Fibroblast of gingiva (primary cell): ENCODE measurements at places on chromosomes 11 and 22.
A peak's percentile ranks its signal among the peaks of the same experiment; 100 is the strongest.

GRCh38 chr11:77068457-77069335, 1.9 kb downstream of the CAPN5 start:
- DNase-seq: no peak

DNA sequence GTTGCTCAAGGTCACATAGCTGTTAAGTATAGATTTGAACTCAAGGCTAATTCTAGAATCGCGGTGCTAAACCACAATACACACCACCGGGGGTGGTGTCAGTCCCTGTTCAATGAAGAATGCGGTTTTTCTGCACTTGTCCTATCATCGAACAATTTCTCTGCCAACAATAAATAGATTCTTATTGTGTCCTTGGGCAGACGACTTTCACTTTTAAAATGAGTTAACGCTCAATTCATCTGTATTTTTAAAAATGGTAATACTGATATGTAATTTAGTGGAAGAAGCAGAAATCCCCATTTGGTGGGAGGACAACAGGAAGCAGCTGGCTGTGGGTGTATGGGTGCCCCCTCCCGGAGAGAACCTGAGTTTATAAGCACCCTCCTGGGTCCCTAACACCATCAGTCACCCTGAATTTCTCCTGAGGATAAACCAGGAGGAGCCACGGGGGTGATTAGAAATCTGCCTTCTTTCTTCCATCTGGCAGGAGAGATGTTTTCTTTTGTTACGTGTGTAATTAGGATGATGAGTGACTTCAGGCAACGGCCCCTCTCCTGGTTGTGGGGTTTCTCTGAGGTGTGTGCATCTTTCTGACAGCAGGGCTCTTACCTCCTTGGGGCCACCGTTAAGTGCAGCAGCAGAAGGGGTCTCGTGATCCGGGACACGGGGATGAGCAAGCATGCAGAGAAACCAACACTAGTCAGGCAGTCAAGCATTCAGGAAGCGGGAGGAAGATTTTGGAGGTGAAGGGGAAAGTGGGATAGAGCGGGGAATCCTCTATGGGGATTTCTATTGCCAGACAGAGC, 87.7 kb downstream of the GRAMD1B start:
- DNase-seq: no peak

DNA sequence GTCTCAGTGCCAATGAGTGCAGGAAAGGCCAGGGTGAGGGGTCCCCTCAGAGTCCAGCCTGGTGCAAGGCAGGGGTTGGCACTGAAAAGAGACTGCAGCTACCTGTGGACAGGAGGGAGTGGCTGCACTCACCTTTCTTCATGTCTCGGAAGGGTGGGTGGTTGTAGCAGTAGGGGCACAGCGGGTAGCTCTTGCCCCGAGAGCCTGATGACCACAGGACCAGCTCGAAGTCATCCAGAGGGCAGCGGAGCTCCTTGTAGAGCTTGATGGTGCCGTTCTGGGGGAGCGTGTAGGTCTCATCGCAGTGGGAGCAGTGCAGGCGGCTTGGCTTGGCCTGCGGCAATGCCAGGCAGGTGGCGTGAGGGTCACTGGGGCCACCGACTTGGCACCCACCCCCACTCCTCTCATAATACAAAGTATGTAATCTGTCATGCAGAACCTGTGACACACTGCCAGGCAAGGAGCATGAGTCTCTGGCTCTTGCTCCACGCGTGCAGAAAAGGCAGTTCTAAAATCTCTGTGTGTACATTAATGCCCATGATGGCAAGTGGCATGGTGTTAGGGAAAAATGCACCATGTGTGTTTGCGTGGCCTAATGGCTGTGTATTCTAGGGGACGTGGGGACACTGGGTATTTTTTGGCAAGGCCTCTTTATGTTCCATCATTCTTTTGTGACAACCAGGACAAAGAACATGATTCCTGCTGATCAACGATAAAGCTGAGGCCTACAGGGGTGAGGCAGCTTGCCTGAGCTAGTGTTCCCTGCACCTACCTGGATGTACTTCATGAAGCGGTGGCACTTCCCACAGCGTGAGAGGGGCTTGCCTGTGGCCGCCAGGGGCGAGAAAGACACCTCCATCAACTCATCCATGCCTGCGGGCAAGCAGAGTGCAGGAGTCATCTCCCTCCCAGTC, 6.0 kb upstream of the PPM1F start:
- DNase-seq: no peak

DNA sequence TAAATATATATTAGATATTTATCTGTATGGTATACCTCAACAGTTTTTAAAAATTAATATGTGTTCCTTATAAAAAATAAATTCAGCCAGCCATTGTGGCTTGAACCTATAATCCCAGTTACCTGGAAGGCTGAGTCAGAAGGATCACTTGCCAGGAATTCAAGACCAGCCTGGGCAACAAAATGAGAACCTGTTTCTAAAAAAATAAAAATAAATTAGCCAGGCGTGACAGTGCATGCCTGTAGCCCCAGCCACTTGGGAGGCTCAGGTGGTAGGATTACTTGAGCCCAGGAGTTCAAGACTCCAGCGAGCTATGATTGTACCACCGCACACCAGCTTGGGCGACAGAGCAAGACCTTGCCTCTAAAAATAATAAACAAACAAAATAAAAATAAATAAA, 54.9 kb downstream of the PHF21A start:
- DNase-seq: no peak

GRCh38 chr11:69075421-69076128, 26.8 kb downstream of the TPCN2 start:
- peak; percentile 98 for DNase-seq

DNA sequence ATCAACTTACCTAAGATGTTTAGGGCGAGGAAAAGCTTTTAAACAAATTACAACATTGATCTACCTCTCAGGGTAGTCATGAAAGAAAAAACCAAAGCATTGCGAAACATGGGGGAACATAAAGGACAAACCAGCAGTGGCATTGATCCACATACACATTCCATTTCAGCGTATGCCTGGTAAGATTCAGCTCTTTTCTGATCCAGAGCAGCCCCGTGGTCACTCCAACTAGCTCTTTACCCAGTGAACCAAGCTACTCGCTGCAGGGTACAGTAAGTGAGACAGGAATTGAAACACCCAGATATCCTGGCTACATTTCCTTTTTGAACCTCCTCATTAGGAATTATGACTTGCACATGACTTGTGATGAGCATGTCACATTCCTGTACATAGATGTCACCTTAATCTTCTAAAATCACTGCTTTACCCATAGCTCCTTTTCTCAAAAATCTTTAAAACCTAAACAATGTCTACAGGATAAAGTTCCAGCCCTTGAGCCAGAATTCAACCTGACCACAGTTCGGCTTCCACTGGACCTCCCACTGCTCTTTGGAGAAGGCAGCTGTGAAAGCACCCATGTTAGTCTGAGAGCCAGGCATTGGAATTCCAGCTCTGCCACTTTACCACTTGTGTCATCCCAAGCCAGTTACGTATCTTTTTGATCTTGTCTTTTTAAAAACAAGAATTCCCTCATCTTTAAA, 42.9 kb upstream of the AKIP1 start:
- DNase-seq: peak; percentile 76

DNA sequence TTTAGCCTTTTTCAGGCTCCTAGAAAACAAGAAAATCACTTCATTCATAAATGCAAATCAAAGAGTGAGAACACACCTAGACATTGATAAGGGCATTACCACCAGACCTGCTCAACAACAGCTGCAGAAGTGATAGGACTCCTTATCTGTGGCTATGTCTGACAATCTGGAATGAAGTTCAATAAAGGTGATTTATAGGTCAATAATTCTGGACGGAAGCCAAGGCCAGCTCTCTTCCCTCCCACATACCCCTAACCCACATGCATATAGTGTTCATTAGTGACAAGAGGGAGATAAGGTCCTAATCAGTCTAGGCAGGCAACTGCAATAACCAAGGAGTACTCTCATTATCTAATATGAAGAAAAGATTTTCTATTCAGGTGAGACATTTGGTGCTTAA, 111.3 kb downstream of the ETS1 start:
- DNase-seq: no peak

DNA sequence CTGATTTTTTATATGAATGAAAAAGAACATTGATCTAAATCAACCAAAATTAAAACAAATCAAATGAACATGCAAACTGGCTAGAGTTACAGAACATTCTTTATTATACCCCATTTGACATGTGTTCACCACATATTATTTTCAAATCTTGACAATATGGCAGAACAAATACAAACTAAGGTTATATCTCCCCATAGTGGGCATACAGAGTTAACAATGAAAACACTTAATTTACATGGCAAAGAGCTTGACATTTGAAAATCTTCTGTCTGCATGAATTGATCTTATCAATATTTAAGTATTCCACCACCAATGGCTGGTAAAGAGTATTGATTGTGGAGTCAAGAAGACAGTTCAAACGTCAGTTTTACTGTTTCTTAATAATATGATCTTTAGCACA, 197.9 kb upstream of the ANO3 start:
- DNase-seq: no peak

- DNase-seq: no peak
These were observed 125.5 kb upstream of the NCAM1 start for GRCh38 chr11:112835591-112836255.

DNA sequence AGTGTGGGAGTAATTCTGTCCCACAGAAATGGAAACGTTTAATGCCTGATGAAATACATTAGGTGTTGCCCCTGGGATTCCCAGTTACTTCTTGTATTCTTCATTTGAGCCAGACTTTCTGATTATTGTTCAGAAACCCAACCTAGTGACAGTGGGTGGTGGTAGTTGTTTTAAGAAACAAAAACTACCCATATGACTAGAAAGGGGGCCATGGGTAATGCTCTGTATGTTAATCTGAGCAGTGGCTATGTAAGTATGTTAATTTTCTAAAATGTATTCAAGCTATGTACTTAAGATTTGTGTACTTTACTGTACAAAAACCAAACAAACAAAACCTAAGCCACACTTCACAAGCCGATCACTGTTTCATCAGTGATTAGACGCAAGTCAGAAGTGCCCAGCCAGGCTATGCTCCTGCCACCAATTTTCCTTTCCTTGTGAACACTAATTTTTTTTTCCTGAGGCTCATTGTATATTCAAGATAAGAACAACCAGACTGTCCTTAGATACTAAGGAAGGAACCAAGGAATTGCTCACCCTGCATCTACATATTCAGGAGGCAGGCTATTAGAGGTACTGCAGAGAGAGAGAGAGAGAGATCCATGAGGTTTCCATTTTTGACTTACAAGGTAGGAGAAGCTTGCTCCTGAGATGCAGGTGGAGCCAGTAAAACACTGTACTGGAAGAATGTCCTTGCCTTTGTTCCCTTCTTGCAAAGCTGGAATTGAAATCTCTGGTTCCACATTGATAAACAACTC, 122.7 kb downstream of the DBX1 start:
- DNase-seq: no peak
